ENCODE measurements at places on chromosomes 12 and 14. TPM values are rescaled to one million over a fixed set of nuclear protein-coding genes. Genes with fewer than 3 reads are reported as not detected.

LRRC9 gene
- not detected for total RNA-seq

EML5 gene
- 4.1 TPM for total RNA-seq

FOXN4 gene
- total RNA-seq: not detected

OR6C2 gene
- total RNA-seq: not detected

TOX4 gene
- 97.1 TPM for total RNA-seq

FOXG1 gene
- total RNA-seq: not detected

PARP11 gene
- total RNA-seq: 8.3 TPM

RFLNA gene
- not detected for total RNA-seq

KRT2 gene
- not detected for total RNA-seq

SPTLC2 gene
- total RNA-seq: 23.2 TPM

GLS2 gene
- 2.2 TPM for total RNA-seq

AMDHD1 gene
- total RNA-seq: 0.99 TPM

TMTC1 gene
- 0.11 TPM for total RNA-seq

WBP11 gene
- 133 TPM for total RNA-seq

ARID2 gene
- 21.2 TPM for total RNA-seq

CLEC4A gene
- 0.18 TPM for total RNA-seq

TAS2R46 gene
- total RNA-seq: 0.66 TPM

CLEC6A gene
- total RNA-seq: not detected

PPP1R12A gene
- 62.5 TPM for total RNA-seq

MYBPC1 gene
- total RNA-seq: not detected

TAS2R42 gene
- total RNA-seq: not detected

CACNB3 gene
- 2.3 TPM for total RNA-seq

NEUROD4 gene
- not detected for total RNA-seq

GALNT9 gene
- 0.34 TPM for total RNA-seq

HRK gene
- not detected for total RNA-seq

YEATS4 gene
- 36.2 TPM for total RNA-seq

PZP gene
- total RNA-seq: not detected

CLEC4C gene
- total RNA-seq: not detected

ITGB7 gene
- 140 TPM for total RNA-seq

ADGRD1 gene
- not detected for total RNA-seq

RILPL2 gene
- 22.4 TPM for total RNA-seq

TTC6 gene
- total RNA-seq: not detected

PTPRB gene
- total RNA-seq: 0.05 TPM

ACOT6 gene
- total RNA-seq: not detected

GPR135 gene
- total RNA-seq: 0.84 TPM

C12orf54 gene
- not detected for total RNA-seq

LDHB gene
- total RNA-seq: 1,615 TPM

CELA1 gene
- total RNA-seq: not detected

FAIM2 gene
- total RNA-seq: 0.16 TPM

APOLD1 gene
- 1.6 TPM for total RNA-seq

ATN1 gene
- 70.7 TPM for total RNA-seq

EIF2S3B gene
- total RNA-seq: 6.7 TPM

CLEC2A gene
- total RNA-seq: not detected

AQP2 gene
- total RNA-seq: not detected

PLBD1 gene
- total RNA-seq: 0.43 TPM

KRT78 gene
- total RNA-seq: not detected

HCAR1 gene
- total RNA-seq: 0.24 TPM

SERPINA10 gene
- total RNA-seq: not detected

MSRB3 gene
- total RNA-seq: 0.05 TPM

CPNE6 gene
- not detected for total RNA-seq

EGLN3 gene
- total RNA-seq: 2.0 TPM

TRPV4 gene
- not detected for total RNA-seq

B4GALNT1 gene
- 3.2 TPM for total RNA-seq

FIGNL2 gene
- 0.69 TPM for total RNA-seq

PIANP gene
- 0.20 TPM for total RNA-seq

NID2 gene
- 0.14 TPM for total RNA-seq

Measured in activated T-cell treated with anti-CD3 and anti-CD28 coated beads, Interleukin-2, amount 50 U/mL, for 4 hours (primary cell).